ENCODE measurements at places on chromosomes 1 and 21.
A peak's percentile ranks its signal among the peaks of the same experiment; 100 is the strongest.

DNA sequence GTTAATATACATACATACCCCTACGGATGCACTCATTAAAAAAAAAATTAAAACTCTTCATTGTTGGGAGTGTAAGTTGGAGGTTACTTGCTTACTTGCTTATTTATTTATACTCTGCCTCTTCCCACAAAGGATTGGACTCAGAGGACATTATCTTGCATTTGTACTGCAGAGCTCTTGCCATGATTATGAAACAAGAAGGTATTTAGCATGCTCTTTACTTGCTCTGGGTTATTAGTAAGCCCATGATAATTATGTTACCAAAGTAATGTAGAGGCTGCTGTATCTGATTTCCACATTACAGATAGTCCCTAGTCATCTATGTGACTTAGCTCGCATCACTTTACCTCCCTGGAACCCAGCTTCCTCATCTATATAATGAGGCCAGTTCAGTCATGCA lies 355.1 kb upstream of the PTBP2 start:
- no peak for DNase-seq

- DNase-seq = no peak
These were observed 8.2 kb upstream of the PIGK start for GRCh38 chr1:77227381-77227780.

DNA sequence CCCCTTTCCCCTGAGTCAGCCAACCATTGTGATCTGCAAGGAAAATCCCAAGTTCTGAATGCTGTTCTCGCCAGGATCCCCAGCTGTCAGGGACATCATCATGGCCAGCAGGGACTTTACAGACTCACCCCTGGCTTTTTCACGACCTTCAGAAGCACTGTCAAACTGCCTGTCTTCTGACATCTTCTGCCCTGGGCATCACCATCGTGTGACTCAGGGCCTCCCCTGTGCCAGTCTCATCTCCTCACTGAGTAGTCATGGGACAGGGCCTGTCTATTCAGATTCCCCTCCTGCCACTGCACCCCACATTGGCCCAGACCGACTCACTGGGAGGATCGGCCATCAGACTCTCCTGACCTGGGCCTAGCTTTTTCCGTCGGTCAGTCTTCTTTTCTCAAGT lies 72.5 kb upstream of the VAMP3 start:
- no peak for DNase-seq

GRCh38 chr1:150273311-150273710 lies 721 bp downstream of the C1orf54 start:
- no peak for DNase-seq

- DNase-seq = no peak
These were observed 1.1 kb downstream of the PIK3CD start for GRCh38 chr1:9652379-9653209.

DNA sequence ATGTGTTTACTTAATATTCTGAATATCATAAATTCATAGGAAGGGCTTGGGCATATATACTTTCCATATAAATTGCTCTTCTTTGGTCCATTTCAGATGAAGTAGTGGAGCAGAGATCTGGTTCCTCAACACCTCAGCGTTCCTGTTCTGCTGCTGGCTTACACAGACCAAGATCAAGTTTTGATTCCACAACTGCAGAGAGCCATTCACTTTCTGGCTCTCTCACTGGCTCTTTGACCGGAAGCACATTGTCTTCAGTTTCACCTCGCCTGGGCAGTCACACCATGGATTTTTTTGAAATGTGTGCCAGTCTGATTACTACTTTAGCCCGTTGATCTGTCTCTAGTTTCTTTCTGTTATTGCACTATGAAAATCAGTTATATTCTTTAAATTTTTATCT lies 62.3 kb downstream of the PRKAA2 start:
- DNase-seq = no peak

- no peak for DNase-seq
These were observed at the start of gene TBX15 for GRCh38 chr1:118988186-118989005. Gene TBX15, minus strand, starts transcription at chr1:118988343. Its CDS starts 548 bp downstream, at chr1:118987795.

DNA sequence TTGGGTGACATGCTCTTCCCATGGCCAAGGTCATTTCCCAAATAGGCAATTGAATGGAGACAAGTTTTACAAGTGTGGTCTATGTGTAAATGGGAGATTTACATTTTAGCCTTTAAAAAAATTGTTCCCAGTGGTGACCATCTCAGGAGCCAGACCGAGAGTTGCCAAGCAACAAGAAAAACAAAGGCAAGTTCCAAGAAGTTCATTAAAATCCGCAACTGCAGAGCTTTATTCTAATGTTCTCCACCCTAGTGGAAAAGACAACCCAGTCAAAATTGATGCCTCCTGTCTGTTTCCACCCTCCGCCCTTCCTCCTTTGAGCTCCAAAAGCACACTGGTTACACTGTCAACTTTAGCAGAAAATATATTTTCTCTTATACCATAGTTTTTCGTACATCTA lies 33.2 kb upstream of the CD55 start:
- DNase-seq = no peak

DNA sequence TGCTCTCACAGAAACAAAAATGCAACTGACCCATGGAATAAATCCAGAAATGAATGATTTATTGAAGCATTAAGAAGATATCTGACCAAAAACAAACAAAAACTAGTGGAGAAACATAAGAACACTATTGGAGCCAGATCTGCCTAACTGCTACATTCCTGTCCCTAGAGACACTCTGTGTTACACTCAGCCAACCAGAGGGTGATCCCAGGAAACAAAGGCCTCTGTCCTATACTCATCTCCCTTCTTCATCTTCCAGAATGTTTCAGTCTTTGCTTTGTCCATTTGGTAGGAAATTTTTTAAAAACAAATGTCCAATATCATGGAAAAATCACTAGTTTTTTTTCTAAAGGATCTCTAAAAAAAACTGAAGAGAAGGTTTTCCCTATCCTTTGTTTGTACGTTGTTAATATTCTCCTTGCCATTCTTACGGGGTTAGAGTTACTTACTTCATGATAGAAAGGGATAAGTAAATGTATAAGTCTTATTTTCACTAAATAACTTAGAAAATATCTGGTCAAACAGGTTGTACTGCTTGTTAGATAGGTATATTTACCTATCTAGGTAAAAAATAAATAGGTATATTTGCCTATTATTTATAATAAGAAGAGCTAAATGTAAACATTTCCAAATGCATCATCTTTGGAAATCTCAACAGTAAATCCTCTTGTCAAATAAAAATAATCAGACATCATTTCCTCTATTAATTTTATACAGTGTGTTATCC lies 59.1 kb downstream of the NME7 start:
- DNase-seq = no peak

GRCh38 chr1:16393570-16394521 lies 26.8 kb downstream of the SZRD1 start:
- DNase-seq = no peak

GRCh38 chr21:30981403-30981802 lies 56.9 kb downstream of the KRTAP19-8 start:
- no peak for DNase-seq

- DNase-seq = no peak
These were observed 2294.1 kb downstream of the NCAM2 start for GRCh38 chr21:23292292-23292691.

DNA sequence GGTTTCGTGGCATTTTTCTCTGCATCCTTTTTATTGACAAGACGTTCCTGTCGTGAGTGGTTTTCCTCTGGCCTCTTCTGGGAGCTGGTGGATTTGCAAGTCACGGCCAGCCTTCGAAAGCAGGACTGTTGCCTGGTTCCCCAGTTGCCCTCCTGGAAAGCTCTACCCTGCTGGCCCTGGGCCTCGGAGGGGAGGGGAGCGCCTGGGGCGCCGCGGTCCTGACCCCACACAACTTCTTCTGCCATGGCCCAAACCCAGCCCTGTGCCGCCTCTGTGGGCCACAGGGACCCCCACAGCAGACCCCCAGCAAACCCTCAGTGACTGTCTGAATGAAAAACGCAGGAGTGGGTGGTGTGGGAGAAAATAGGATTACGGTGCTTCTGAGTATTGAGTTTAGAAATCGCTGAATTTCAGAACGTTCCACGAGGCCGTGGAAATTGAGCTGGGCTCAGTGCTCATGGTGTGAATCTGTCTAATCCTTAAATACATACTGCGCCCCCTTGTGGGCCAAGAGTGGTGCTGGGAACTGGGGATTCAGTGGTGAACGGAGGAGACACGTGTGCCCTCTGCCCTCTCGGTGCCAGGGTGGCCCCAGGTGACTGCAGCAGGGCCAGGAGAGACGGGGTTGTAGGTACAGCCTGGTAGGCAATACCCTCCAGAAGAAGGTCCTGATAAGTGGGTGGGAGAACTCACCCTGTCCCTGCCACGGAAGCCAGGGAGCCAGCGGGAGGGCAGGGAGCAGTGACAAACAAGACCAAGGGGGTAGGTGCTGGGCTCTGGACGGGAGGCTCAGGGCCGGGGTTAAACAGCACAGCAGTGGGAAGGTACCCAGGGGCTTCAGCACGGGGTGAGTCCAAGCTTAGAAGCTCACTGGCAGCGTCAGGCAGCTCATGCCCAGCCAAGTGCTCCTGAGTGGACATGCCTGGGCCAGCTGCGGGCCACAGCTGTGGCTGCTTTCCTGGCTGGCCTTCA lies 101.2 kb upstream of the COL6A1 start:
- DNase-seq = peak; percentile 34

DNA sequence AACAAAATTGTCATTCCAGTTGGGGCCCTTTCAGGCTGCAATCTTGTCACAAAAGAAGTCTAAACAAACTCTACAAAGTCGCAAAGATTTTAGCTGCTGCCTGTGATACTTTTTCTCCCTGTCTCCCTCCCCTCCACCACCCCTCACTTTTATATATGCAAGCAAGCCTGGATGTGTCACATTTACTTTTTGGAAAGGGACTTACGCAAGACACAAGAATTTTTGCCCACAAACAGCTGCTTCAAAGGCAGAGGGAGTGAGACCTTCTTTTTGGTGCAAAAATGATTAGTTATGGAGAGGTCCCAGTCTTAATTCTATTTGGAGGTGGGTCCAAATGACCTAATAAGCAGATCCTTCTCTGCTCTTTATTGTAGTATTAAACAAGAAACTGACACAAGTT lies 22.9 kb upstream of the RALGPS2 start:
- DNase-seq = no peak

DNA sequence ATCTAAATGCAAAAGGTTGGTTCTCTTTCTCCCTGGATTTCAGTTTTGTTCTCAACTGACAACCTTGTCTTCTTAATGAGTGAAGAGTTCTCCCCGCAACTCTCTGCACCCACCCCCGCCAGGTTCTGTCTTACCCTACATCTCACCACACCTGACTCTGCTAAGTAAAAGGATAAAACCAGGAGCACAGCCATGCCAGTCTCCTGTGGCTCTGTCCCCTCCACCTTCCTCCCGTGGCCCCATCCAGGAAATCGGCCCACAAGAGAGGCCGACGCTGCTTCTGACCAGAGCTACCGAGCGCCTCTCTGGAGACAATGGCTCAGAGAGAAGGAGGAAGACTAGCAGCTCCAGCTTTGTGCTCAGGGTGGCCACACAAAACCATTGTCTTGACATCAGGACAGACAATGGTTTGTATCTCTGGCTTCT lies 72.2 kb downstream of the PLEKHA6 start:
- no peak for DNase-seq

DNA sequence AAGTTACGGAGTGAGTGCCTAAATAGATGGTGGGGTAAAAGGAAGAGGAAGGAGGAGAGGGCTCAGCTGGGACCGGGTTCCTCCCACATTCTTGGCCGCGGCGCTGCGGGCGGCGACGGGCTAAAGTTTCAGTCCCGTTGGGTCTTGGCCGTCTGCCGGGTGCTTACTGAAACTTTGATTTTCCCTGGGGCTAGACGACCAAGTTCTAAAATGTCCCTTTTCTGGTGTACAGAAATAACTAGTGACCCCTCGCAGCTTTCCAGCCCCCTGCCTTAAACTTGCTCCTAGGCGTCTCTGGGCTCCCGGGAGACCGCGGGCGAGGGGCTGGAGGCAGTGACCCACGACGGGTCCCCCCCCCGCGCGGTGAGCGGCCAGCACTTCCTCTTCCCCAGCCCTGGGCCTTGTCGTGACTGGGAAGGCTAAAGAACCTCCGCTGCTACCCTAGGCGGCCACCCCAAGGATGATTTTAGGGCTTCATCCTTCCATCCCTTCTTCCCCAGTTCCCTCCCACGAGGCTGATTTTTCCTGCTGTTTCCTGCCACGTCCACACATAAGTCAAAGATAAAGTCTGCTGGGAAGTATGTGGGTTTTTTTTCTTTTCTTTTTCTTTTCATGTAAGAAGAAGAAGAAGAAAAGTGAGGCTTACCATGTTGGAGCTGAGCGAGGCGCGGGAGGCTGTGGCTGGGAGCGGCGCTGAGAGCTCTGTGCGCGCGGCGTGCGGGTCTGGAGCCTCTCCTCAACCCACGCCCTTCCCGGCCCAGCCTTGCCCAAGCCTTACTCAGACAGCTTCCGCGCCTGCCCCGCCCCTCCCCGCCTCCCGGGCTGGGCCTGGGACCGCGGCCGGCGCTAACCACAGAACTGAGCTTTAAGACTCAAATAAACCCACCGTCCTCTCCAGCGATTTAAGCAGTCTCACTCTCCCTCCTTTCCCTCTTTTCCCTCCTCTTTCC lies at the start of gene S100A11:
Gene S100A11 (minus strand): TSS at position 738 of the 950 bp plus-strand sequence. CDS start 89 bp downstream, at position 649.
- peak; percentile 87 for DNase-seq

- DNase-seq = no peak
These were observed 78.5 kb downstream of the MPZL1 start for GRCh38 chr1:167800251-167800650.

GRCh38 chr1:206706298-206706791 lies 21.6 kb downstream of the MAPKAPK2 start:
- DNase-seq = peak; percentile 62

DNA sequence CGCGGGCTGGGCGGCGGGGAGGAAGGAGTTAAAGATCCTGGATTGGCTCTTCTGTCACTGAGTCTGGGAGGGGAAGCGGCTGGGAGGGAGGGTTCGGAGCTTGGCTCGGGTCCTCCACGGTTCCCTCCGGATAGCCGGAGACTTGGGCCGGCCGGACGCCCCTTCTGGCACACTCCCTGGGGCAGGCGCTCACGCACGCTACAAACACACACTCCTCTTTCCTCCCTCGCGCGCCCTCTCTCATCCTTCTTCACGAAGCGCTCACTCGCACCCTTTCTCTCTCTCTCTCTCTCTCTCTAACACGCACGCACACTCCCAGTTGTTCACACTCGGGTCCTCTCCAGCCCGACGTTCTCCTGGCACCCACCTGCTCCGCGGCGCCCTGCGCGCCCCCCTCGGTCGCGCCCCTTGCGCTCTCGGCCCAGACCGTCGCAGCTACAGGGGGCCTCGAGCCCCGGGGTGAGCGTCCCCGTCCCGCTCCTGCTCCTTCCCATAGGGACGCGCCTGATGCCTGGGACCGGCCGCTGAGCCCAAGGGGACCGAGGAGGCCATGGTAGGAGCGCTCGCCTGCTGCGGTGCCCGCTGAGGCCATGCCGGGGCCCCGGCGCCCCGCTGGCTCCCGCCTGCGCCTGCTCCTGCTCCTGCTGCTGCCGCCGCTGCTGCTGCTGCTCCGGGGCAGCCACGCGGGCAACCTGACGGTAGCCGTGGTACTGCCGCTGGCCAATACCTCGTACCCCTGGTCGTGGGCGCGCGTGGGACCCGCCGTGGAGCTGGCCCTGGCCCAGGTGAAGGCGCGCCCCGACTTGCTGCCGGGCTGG lies at the start of gene NPR1:
Gene NPR1 (plus strand): TSS at position 170 of the 818 bp plus-strand sequence. CDS start 421 bp downstream, at position 591.
- DNase-seq = peak; percentile 82

- DNase-seq = no peak
These were observed 17.7 kb downstream of the PRXL2B start for GRCh38 chr1:2604156-2604843.

- DNase-seq = no peak
These were observed 327.4 kb downstream of the TBX15 start for GRCh38 chr1:118660769-118661168.

All from ovary (tissue), 10 donors.